ENCODE measurements at places on chromosomes 7 and 10.

- no peak for DNase-seq
These were observed 1.2 kb downstream of the DENND10 start for GRCh38 chr10:119105155-119105554.

- DNase-seq = no peak
These were observed 160.3 kb upstream of the KLF14 start for GRCh38 chr7:130894146-130894908.

DNA sequence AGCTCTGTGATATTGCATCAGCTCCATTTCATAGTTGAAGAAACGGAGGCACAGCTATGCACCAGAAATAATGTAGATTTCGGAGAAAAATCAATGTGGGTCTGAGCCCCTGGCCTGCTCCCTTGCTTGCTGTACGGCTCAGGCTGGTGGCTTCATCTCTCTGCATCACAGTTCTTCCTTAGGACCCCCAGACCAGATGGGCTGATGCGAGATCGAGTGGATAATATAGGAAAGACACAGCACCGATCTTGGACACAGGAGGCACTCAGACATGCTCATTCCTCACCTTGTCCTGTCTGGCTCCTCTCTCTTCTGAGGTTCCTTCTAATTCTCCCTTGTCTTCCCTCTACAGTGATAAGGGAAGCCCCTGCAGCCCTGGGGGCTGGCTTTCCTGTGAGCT is 365.9 kb upstream of the ZMIZ1 start:
- no peak for DNase-seq

DNA sequence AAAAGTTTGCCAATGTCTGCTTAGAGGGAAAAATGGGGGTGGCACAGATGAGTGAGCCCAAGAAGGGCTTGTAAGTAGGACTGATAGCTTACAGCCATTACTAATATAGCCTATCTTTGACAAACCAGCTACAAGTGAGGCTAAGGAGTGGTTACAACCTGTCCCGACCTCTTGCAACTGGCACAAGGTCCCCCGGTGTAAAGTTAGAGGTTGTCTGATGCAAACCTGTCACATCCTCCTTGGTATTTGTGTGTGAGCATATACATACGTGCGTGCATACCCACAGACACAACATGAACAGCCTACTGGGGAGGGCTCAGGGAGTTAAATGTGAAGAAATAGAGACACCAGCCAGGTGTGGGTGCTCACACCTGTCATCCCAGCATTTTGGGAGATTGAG is 14.6 kb downstream of the ADAP1 start:
- DNase-seq = no peak

Measured in COR-L47 (cell line).